Neural cell (in vitro differentiated cells): ENCODE measurements at places on chromosomes 5 and 9. TPM values are rescaled to one million over a fixed set of nuclear protein-coding genes. Genes with fewer than 3 reads are reported as not detected.

Gene BARHL1
- polyA plus RNA-seq, result not detected in 2 replicates

Gene SAXO1
- not detected in 2 replicates for polyA plus RNA-seq

Gene GZMA
- not detected in 2 replicates for polyA plus RNA-seq

Gene LAMC3
- polyA plus RNA-seq, result 0.04 TPM in 1 of 2 replicates, not detected in the other

Gene SNCAIP
- 25.6 and 29.9 TPM in 2 replicates for polyA plus RNA-seq

Gene ELOVL7
- polyA plus RNA-seq, result 2.7 and 3.9 TPM in 2 replicates

Gene PKN3
- polyA plus RNA-seq, result 0.06 and 1.4 TPM in 2 replicates

Gene HSPB3
- polyA plus RNA-seq, result not detected in 2 replicates

Gene MYMK
- polyA plus RNA-seq, result not detected in 2 replicates

Gene IL33
- not detected in 2 replicates for polyA plus RNA-seq

Gene PCDHGB3
- polyA plus RNA-seq, result not detected in 2 replicates

Gene GRM6
- polyA plus RNA-seq, result not detected in 2 replicates

Gene SV2C
- 0.45 and 0.88 TPM in 2 replicates for polyA plus RNA-seq

Gene AQP3
- polyA plus RNA-seq, result 0.76 TPM in 1 of 2 replicates, not detected in the other

Gene OR13C4
- not detected in 2 replicates for polyA plus RNA-seq

Gene PAPPA
- polyA plus RNA-seq, result 0.40 and 0.41 TPM in 2 replicates

Gene PGGT1B
- polyA plus RNA-seq, result 5.6 and 6.6 TPM in 2 replicates

Gene CKMT2
- not detected in 2 replicates for polyA plus RNA-seq

Gene FEM1C
- polyA plus RNA-seq, result 15.1 and 16.4 TPM in 2 replicates

Gene AUH
- 29.6 and 42.6 TPM in 2 replicates for polyA plus RNA-seq

Gene GLDC
- polyA plus RNA-seq, result 11.4 and 13.9 TPM in 2 replicates

Gene TMC1
- polyA plus RNA-seq, result not detected in 2 replicates

Gene STKLD1
- polyA plus RNA-seq, result 1.1 and 3.4 TPM in 2 replicates

Gene SPOCK1
- 30.9 and 33.6 TPM in 2 replicates for polyA plus RNA-seq

Gene GABRA6
- 2.2 and 3.9 TPM in 2 replicates for polyA plus RNA-seq

Gene ADAMTS19
- polyA plus RNA-seq, result 0.12 and 1.4 TPM in 2 replicates

Gene TSSK1B
- not detected in 2 replicates for polyA plus RNA-seq

Gene GOLM1
- polyA plus RNA-seq, result 76.8 and 77.4 TPM in 2 replicates

Gene RGS7BP
- polyA plus RNA-seq, result 9.5 and 15.4 TPM in 2 replicates

Gene SYK
- not detected in 2 replicates for polyA plus RNA-seq

Gene CDKN2B
- 0.15 TPM in 1 of 2 replicates, not detected in the other for polyA plus RNA-seq

Gene CDX1
- polyA plus RNA-seq, result not detected in 2 replicates

Gene PIK3R1
- 38.0 and 41.9 TPM in 2 replicates for polyA plus RNA-seq

Gene RLN1
- polyA plus RNA-seq, result not detected in 2 replicates

Gene RECK
- 6.9 and 10.2 TPM in 2 replicates for polyA plus RNA-seq

Gene FAM13B
- polyA plus RNA-seq, result 51.9 and 61.6 TPM in 2 replicates
